Mesenchymal stem cell (in vitro differentiated cells and primary cell): ENCODE measurements at places on chromosomes 13 and 19.
A peak's percentile ranks its signal among the peaks of the same experiment; 100 is the strongest.

GRCh38 chr13:50319635-50320255 is 304.5 kb downstream of the KCNRG start:
- DNase-seq: peak; percentile 60

DNA sequence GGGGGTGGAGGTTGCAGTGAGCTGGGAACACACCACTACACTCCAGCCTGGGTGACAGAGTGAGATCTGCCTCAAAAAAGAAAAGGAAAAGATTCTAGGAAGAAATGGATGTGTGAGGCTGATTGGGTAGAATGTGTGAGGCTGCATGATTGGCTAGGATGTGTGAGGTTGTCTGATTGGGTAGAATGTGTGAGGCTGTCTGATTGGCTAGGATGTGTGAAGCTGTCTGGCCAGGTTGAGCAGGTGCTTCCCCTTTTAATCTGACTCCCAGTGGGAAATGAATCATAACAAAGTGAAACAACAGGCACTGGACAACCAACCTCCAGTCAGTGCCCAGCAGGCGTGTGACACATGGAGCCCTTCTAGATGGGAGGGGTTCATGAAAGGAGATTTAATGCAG is 14.7 kb downstream of the C13orf46 start:
- DNase-seq: no peak

GRCh38 chr13:59088716-59089115 is 1075.0 kb downstream of the DIAPH3 start:
- peak; percentile 26 for DNase-seq

- DNase-seq: no peak
Observed at GRCh38 chr13:50631041-50631440, 212.5 kb downstream of the DLEU7 start.

GRCh38 chr19:29893606-29894284 is 48.3 kb upstream of the URI1 start:
- no peak for DNase-seq

- no peak for DNase-seq
Observed at GRCh38 chr19:29293736-29294342, 80.9 kb upstream of the UQCRFS1 start.
